T-cell (primary cell): ENCODE measurements at places on chromosomes 5 and 9.

- H3K4me1 ChIP-seq: no peaks in the 10 kb centered on the region
- H3K36me3 ChIP-seq: no peaks in the 10 kb centered on the region
- H3K4me3 ChIP-seq: no peak overlapping the region
- H3K27me3 ChIP-seq: no peaks in the 10 kb centered on the region
- DNase-seq: no peak
Observed at GRCh38 chr5:42858687-42859086, 47.0 kb upstream of the SELENOP start.

DNA sequence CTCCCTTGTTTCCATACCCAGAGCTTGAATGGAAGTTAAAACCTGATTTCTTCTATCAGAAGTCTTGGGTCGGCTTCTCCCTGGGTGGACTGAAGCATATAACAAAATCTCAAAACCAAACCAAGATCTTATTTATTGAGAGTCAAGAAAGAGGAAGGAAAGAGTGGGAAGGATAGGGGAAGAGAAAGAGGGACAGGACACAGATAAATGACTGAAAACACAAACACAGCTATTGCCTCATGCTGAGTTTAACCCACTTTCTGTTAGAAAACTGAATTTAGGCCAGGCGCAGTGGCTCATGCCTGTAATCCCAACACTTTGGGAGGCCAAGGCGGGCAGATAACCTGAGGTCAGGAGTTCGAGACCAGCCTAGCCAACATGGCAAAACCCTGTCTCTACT, 92.9 kb downstream of the PALM2AKAP2 start:
- peaks cover 2% of the 10 kb centered on the region for H3K27me3 ChIP-seq
- no peak overlapping the region for H3K4me3 ChIP-seq
- no peaks in the 10 kb centered on the region for H3K4me1 ChIP-seq
- no peaks in the 10 kb centered on the region for H3K36me3 ChIP-seq
- H3K27ac ChIP-seq: no peak overlapping the region

DNA sequence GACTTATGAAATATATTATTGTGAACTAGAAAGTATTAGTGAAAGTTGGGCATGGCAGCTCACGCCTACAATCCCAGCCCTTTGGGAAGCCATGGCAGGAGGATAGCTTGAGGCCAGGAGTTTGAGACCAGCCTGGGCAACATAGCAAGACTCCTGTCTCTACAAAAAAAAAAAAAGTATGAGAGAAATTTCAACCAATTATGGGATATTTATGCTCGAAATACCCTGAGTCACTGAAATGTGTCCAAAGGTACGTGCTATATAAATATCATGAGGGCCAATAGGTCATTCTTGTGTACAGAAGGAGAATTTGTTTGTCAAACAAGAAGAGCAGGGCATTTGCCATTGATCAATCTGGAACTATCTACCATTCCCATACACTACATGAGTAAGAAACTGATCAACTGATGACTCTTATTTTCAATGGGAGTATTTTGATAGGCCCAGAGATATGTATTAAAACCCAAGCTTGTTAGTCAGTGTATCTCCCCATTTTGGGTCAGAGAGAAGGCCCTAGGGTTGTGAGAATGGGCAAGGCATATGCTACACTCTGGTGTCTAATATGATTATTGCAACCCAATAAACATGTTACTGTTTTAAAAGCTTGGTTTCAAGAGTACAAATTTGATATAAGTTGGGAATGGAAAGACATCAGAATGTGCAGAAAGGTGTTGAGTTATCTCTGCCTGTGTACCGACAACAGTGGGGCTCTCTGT, 21.7 kb upstream of the HOMER1 start:
- H3K27me3 ChIP-seq: no peaks in the 10 kb centered on the region
- H3K4me3 ChIP-seq: no peak overlapping the region
- DNase-seq: no peak
- H3K4me1 ChIP-seq: no peaks in the 10 kb centered on the region

DNA sequence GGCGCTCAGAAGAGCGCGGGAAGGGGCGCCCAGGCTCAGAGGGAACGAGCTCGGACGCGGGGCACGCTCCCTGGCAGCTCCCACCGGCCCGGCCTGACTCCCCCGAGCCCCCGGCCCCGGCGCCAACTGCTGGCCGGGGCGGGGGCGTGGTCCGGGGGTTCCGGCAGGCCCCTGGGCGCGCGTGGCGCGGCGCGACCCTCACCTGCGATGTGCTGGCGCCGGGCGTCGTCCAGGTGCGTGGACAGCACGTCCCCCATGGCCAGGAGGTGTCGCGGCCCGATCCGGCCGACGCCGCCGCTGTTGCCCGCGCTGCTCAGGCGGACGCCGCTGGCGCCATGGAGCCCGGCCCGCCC, 43.5 kb upstream of the STXBP1 start:
- no peak overlapping the region for H3K27ac ChIP-seq
- H3K27me3 ChIP-seq: no peaks in the 10 kb centered on the region
- peak overlapping the region; percentile 25 for H3K4me3 ChIP-seq
- no peak for DNase-seq
- H3K36me3 ChIP-seq: no peaks in the 10 kb centered on the region
- H3K4me1 ChIP-seq: peaks cover 37% of the 10 kb centered on the region

- no peak for DNase-seq
- no peak overlapping the region for H3K4me3 ChIP-seq
- no peak overlapping the region for H3K27ac ChIP-seq
- H3K4me1 ChIP-seq: no peaks in the 10 kb centered on the region
Observed at GRCh38 chr9:94300470-94301301, 27.8 kb downstream of the NUTM2F start.

DNA sequence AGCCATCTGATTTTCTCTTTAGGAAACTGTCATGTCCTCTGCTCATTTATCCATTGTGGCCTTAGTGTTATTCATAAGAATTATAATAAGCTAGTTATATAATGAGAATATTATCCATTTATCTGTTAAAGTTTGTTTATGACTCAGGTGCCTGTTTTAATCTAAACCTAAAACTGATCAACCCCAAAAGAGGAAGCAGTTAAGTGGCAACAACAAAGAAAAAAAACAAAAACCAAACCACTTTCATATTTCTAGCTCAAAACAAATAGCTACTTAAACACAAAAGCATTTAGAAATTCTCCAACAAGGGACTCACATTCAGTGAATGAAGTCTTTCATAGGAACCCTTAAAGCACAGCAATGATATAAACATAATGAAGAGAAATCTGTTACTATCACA, 116.4 kb downstream of the APBA1 start:
- peaks cover 2% of the 10 kb centered on the region for H3K27me3 ChIP-seq
- H3K4me1 ChIP-seq: no peaks in the 10 kb centered on the region
- no peak for DNase-seq
- no peak overlapping the region for H3K27ac ChIP-seq
- H3K36me3 ChIP-seq: no peaks in the 10 kb centered on the region

DNA sequence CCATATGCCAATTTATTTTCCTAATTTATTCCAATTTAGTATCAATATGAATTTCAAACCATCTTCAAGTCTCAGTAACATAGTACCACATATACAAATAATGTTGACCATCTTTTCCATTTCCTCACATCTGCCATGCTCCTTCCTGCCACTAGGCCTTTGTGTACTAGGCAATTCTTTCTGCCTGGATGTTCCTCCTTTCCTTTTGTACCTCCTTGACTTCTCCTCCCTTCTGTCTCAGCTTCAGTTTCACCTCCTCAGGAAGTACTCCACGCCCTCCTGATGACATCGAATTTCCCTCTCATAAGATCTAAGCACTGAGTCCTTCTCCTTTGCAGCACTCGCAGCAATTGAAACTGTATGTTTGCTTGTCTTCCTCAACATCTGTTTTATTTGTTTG, 53.9 kb downstream of the MEF2C start:
- H3K36me3 ChIP-seq: no peaks in the 10 kb centered on the region
- no peak overlapping the region for H3K27ac ChIP-seq
- H3K4me3 ChIP-seq: no peak overlapping the region
- H3K4me1 ChIP-seq: peaks cover 38% of the 10 kb centered on the region
- no peaks in the 10 kb centered on the region for H3K27me3 ChIP-seq

- no peaks in the 10 kb centered on the region for H3K4me1 ChIP-seq
- DNase-seq: no peak
- H3K36me3 ChIP-seq: no peaks in the 10 kb centered on the region
- no peaks in the 10 kb centered on the region for H3K27me3 ChIP-seq
- H3K4me3 ChIP-seq: no peak overlapping the region
Observed at GRCh38 chr5:96641368-96642280, 20.6 kb upstream of the CAST start.

GRCh38 chr5:53253421-53253871, 143.9 kb upstream of the MOCS2 start:
- H3K27ac ChIP-seq: no peak overlapping the region
- no peaks in the 10 kb centered on the region for H3K4me1 ChIP-seq
- H3K36me3 ChIP-seq: no peaks in the 10 kb centered on the region
- H3K27me3 ChIP-seq: peaks cover 6% of the 10 kb centered on the region
- no peak overlapping the region for H3K4me3 ChIP-seq

DNA sequence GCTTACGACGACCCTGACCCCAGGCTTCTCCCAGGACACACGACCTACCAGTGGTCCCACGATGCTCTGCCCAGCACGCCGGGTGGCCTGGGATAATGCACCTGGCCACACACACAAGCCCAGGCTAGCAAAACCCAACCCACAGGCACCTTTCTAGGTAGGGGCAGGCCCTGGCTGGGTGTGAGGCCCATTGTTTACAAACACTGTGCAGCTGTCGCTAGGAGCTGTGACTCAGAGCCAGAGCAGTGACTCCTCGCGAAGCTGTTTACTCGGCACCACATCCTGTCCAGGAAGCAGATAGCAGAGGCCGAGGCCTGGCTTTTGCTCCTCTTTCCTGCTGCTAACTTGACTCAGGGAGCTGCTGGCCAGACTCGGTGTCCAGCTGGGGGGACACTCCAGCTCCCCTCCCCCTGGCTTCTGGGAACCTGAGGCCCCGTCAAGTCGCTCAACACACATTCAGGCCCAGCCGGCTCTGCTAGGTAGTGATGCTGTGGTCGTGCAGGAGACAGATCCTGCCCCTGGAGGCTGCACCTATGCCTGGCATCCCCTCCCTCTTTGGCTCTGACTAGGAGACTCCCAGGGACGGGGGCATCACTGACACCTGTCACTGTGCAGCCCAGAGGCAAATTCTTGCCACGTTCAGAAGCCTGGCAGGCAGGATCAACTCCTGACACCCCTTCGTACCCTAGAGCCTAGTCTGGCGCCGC, 12.8 kb upstream of the RALGDS start:
- peak; percentile 93 for DNase-seq
- peak overlapping the region; percentile 7 for H3K4me3 ChIP-seq
- peaks cover 3% of the 10 kb centered on the region for H3K36me3 ChIP-seq

DNA sequence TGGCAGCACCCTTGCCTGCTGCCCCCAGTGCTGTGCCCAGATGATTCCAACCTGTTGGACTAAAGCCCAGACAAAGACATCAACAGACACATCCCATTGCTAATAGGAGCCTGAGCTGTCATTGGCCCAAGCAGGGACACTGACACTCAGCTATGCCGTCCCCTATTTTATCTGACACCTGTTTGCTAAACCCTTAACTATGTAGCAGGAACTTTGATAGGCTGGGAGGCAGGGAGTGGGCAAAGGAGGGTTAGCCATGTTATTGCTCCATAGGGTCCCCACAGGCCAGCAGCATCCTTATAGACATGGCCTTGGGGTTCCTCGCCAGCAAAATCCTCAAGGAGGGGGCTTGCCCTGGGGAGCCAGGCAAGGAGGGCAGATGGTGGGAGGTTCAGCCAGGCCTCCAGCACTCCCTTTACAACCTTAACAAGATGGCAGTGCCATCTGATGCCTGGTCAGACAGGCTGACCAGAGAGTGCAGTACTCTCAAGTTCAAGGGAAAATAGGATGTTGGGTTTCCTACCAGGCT, 50.4 kb upstream of the CDKN2AIPNL start:
- no peak overlapping the region for H3K4me3 ChIP-seq
- DNase-seq: no peak
- no peaks in the 10 kb centered on the region for H3K36me3 ChIP-seq

GRCh38 chr9:87850391-87850790, 32.3 kb upstream of the SPATA31E1 start:
- peaks cover 6% of the 10 kb centered on the region for H3K27me3 ChIP-seq
- no peak overlapping the region for H3K27ac ChIP-seq

- no peak overlapping the region for H3K4me3 ChIP-seq
- no peaks in the 10 kb centered on the region for H3K36me3 ChIP-seq
- H3K27me3 ChIP-seq: peaks cover 13% of the 10 kb centered on the region
- no peak for DNase-seq
- H3K4me1 ChIP-seq: peaks cover 21% of the 10 kb centered on the region
Observed at GRCh38 chr5:150461231-150461630, 11.7 kb upstream of the RPS14 start.

DNA sequence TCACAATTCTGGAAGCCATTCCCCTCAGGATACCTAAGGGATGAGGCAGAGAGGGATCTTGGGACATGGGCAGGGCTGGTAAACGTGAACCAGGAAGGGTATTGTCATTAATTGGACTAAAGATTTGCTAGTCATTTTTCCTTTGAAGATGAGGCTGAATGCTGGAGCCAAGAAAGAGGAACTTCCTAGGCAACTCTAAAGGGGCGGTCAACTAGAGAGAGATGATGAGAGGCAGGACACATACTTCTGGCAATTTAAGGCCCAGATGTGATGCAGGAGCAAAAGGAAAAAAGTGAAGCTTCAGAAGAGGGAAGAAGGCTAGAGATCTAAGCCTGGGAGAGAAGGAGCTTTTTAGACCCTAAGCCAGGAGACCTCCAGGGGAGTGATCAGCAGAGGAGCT, 5.6 kb downstream of the GBA2 start:
- peaks cover 52% of the 10 kb centered on the region for H3K36me3 ChIP-seq
- DNase-seq: no peak
- H3K4me3 ChIP-seq: no peak overlapping the region
- no peaks in the 10 kb centered on the region for H3K27me3 ChIP-seq
- H3K27ac ChIP-seq: no peak overlapping the region

DNA sequence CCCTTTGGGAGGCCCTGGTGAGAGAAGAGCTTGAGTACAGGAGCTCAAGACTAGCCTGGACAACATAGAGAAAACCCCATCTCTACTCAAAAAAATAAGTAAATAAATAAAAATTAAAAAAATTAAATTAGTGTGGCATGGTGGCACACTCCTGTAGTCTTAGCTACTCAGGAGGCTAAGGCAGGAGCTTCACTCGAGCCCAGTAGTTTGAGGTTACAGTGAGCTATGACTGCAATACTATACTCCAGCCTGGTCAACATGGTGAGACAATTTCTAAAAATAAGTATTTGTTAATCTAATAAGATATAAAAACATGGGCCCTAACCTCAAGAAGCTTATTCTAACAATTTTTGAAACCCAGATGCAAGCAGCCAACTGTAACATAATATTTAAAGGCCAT, 7.6 kb downstream of the RNF38 start:
- H3K4me3 ChIP-seq: no peak overlapping the region
- no peak overlapping the region for H3K27ac ChIP-seq
- DNase-seq: no peak
- H3K27me3 ChIP-seq: no peaks in the 10 kb centered on the region

DNA sequence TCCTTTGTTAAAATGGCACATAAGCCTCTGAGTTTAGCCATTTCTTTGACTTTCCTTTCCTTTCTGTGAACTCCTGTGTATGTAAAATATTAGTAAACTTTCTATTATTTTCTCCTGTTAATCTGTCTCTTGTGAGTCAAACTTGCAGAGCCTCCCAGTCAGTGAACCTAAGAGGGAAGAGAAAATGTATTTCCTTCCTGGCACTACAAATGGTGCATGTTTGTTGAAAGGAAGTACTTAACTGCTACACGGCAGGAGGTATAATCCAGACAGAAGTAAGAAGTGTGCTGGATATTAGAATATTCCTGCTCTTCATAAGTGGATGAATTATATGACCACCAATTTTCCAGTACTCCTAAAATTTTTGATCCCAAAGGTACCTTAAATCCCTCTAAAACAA, 23.0 kb downstream of the CTSL start:
- no peak overlapping the region for H3K4me3 ChIP-seq
- no peaks in the 10 kb centered on the region for H3K36me3 ChIP-seq
- H3K27ac ChIP-seq: no peak overlapping the region
- H3K4me1 ChIP-seq: peaks cover 2% of the 10 kb centered on the region

- H3K36me3 ChIP-seq: no peaks in the 10 kb centered on the region
- peak overlapping the region; percentile 36 for H3K27ac ChIP-seq
- peaks cover 39% of the 10 kb centered on the region for H3K4me1 ChIP-seq
Observed at GRCh38 chr9:129454467-129455067, 166.3 kb downstream of the C9orf50 start.
